ENCODE measurements at places on chromosomes 2 and 18. TPM values are rescaled to one million over a fixed set of nuclear protein-coding genes. Genes with fewer than 3 reads are reported as not detected.

Gene RAMP1
- not detected for total RNA-seq

Gene RAB6D
- not detected for total RNA-seq

Gene L3MBTL4
- not detected for total RNA-seq

Gene LHCGR
- not detected for total RNA-seq

Gene ZNF24
- 13.0 TPM for total RNA-seq

Gene AQP12A
- not detected for total RNA-seq
